ENCODE measurements at places on chromosomes 1 and 21.

- peak; percentile 69 for DNase-seq
Observed at GRCh38 chr1:184840596-184840995, 85.9 kb upstream of the EDEM3 start.

DNA sequence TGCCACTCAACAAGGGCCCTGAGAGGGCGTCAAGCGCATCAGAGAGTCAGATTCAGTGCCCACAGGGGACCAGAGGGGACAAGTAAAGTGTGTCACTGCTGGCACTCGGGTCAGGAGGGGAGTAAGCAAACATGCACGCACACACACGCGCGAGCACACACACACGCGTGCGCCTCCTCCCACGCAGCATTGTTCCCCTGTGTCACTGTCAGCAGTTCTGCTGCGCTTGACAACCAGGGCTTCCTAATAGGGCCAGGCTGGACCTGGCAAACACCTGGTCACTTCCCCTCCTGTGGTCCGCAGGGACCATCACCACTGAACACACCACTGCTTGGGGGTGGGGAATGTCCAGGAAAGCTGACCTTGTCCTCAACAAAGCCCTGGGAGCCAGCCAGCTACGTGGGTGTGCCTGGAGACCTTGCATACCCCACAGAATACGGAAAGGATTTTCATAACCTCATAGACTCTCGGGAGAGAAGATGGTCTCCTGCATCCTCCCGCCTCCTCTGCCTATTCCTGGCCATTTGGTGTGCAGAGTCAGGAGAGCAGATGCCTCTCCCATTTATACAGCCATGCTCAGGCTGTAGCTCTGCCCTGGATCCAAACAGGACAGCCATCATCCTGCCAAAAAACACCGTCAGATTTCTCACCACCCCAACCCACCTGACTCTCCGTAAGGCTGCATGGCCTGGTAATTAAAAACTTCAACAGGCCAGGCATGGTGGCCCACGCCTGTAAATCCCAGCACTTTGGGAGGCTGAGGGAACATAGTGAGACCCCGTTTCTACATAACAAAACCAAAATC, 73.2 kb downstream of the SSBP3 start:
- no peak for DNase-seq

DNA sequence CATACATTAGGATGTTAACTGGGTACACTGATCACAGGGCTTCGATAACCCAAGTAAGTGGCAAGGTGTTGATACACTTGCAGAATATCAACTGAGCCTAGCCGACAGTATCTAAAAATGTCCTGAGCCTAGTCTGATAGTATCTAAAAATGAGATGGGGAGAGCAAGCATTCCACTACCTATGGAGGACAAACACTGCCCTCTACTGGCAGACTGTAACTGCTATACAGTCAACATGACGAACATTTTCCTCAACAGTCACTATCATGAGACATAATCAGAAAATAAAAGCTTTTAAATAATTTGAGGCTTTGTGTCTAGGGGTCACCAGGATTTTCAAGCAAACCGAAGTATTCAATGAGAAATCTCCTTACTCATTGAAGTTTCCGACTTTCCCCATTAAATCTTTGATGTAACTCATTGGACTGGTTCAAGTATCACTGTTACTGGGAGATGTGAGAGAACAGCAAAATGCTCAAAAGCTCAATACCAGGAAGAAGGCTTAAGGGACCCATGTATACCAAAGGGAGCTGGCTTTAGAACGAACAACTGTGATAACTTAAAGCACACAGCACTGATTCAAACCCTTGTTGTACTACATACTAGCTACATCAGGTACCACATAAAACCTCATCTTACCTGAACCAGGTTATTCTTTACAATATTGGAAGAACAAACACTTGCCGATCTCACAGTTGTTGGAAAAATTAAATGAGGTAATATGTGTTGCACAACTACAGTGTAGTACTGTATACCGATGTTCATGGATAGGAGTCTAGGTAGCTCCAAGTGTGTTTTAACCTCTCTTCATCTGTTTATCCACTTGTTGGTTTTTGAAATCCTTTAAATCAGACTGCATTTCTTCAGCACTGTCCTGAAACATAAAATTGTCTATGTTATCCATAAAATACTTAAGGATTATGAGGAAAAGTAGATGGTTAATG, 31.1 kb upstream of the SLC45A3 start:
- DNase-seq: peak; percentile 78

- no peak for DNase-seq
Observed at GRCh38 chr1:951364-951763, 7.7 kb downstream of the NOC2L start.

DNA sequence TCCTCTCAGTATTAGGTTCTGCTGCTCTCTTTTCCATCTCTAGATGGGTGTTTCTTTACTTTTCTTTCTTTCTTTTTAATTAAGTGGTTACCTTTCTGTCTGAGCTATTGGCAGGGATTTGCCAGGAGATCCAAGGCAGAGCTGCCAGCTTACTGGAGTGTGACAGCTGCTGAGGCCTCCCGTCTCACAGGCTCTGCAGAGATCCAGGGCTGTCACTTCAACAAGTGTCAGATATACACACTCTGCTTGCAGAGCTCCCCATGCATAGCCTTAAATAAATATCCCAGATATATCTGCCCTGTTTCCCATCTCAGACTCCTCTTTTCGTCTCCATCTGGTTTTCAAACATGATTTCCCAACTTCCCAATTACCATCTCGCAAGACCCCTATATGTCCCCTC, 124.3 kb downstream of the NOS1AP start:
- no peak for DNase-seq

- DNase-seq: peak; percentile 38
Observed at GRCh38 chr1:177959811-177960515, 9.9 kb downstream of the SEC16B start.

DNA sequence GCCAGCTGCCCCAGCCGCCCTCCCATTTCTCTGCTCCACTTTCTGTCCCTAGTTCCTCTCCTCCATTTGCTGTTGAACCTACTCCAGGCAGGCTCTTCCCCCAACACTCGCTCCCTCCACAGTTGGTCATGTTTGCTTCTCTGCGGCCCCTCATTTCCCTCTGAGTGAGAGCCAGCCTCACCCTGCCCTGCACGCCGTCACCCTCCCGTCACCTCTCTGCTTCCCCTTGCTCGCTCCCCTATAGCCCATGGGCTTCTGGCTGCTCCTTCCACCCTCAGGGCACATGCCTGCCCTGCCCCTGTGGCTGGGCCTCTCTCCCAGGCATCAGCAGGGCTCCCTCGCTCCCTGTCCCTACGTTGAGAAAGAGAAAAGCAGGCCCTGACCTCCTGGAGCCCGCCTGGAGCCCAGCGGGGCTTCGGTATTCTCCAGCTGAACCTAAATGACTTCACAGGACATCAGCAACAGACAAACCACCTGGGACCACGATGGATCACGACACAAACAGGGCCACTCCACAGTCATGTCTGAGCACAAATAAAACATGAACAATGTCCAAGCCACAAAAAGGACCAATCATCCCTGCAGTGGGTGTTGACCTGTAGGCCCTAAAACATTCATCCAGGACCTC, 13.3 kb upstream of the THEMIS2 start:
- DNase-seq: no peak

DNA sequence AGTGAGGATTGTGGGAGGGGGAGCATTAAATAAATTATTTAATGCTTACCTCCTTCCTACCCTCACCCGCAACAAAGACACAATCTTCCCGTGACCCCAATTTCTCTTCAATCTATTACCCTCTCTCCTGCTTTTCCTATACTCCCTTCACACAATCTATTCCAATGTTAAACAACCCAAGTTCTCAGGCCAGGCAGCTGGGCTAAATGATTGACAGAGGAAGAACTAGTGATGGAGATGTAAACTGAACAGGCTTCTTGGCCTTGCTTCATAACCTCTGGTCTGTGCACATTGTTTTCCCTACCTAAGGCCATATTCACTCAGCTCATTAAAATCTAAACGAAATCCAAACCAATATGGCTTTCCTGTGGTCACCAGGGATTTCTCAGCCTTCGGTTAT, 3.9 kb upstream of the RCC1 start:
- no peak for DNase-seq

- peak; percentile 69 for DNase-seq
Observed at GRCh38 chr1:206979379-206980043, 9.3 kb upstream of the FCAMR start.

DNA sequence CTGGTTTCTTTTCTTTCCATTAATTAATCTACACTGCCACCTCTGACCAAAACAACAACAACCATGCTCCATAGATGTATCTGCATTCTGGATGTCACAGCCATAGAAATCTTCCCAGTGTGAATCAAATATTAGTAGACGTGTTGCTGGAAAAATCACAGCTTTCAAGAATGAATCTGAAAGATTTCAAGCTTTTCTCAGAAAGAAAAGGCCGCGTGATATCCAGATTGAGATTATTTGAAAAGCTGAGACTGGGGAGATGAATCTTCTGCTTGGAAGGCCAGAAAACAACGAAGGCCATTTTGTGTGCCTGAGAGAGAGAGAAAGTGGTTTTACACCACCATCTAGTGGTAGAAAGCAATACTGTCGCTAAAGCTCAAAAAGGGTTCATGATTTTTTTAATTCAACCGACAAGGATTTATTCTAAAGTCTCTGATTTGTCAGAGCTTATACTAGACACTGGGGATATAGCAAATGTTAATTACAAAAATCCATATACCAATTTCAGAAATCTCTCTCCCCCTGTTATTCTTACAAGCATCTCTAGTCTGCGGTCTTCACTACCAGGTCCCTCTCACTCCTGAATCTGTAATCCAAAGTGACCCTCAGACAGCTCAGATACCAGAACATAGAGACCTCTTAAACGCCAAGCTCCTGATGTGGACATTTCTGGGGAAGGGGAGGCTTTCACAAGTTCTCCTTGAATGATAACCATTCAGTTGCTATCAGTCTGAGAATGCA, 87.5 kb upstream of the SGIP1 start:
- DNase-seq: peak; percentile 63

- no peak for DNase-seq
Observed at GRCh38 chr1:25178917-25179561, 53.3 kb downstream of the SYF2 start.

DNA sequence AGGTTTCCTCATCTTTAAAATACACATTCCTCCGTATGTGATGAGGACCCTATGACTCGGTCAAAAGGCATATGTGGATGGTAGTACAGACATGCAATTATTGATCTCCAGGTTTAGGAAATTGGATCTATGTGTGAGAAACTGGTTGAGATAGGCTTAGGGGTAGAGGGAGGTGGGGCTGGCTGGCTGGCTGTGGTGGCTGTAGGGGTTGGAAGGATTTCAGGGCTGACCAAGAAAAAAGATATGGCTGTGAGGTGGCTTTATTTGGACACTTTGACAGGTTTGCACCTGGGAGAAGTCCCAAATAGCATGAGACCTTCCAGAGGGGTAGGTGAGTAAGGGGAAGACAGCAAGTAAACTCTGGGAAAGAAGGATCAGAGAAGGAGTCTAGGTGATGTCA, 39.6 kb upstream of the ADAM30 start:
- no peak for DNase-seq

DNA sequence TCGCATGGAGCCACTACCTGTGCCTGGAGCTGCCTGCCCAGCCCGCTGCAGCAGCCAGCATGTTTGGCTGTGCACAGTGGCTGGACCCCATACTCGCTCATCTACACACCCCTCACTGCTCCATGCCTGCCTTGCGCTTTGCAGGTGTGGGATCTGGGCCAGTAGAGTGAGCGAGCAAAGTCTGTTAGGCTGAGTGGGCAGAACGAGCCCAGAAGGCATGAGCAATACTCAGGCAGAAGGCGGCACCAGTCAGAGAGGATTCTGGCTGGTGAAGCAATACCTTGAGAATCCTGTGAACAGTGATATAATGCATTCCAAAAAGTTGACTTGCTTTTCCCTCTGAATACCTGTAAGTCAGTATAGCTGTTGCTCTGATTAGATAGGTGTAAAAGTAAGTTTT, 816.4 kb downstream of the KCNT2 start:
- no peak for DNase-seq

Measured in small intestine (tissue), 16 donors.